ENCODE measurements at places on chromosomes 2 and 18. TPM values are rescaled to one million over a fixed set of nuclear protein-coding genes. Genes with fewer than 3 reads are reported as not detected.

DNA sequence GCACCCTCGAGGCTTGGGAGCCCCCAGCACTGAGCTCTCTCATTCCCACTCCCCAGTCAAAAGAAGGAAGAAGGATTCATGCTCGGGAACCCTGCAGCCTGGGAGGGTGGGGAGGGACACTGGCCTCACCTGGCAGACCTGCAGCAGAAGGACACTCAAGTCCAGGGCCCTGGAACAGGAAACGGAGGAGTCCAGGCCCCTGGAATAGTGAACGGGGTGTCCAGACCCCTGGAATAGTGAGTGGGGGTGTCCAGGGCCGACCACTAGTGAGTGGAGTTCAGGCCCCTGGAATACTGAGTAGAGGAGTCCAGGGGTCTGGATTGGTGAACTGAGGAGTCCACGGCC, 292.5 kb downstream of the NDUFA10 start:
- no peak for DNase-seq

DNA sequence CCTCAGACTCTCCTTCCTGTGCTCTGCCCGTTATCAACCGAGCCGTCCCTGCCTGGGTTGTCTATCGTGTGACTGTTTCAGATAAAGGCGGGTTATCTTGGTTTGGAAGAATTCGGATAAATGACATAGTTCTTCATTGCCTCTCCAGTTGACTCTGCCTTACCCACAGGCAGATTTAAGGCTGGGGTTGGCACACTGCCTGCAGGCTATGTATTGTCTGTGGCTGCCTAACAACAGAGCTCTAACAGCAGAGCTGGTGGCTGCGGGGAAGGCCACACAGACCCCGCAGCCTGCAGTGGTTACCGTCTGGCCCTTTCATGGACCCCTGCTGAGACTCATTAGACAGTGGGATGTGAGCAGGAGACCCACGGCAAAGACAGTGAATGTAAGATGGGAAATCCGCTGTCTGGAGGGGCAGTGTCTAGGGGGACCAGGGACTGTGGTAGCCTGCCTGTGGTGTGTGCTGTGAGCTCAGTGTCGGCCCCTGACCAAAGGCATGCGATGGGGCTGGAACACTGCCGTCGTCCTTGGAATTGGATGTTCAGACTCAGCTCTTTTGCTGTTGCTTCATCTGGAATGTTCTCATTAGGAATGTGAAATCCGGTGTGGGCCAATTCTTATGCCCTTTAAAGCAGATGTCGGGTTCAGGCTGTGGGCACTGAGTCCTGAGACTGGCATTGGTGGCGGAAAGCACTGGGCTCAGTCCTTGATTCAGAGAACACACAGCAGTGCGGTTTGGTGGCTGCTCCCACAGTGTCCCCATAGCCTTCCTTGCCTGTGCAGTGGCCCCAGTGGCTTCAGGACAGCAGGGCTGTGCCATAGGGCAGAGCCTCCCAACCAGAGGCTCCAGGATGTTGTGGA, 44.5 kb downstream of the SH3RF3 start:
- peak; percentile 46 for DNase-seq

GRCh38 chr2:157056200-157056676, 201.3 kb upstream of the GALNT5 start:
- DNase-seq: no peak

DNA sequence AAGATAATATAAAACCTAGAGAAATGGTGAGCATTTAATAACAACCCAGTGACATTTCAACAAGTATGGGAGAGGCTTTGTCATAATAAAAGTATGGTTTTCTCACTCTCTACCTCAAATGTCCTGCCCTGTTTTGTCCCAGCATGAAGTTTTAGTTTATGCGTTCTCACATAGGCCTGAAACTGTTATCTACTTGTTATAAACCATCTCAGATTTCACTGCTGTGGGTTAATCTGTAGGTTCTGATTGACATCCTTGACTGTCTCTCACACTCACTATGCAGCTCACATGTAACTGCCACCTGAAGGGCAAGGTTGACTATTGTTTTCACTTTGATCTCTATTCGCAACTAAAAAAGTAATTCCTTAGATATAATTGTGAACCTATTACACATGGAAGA, 44.9 kb downstream of the ZEB2 start:
- no peak for DNase-seq

REG3A gene
- total RNA-seq: not detected

GRCh38 chr2:2747797-2748301, 416.8 kb upstream of the MYT1L start:
- DNase-seq: no peak

- DNase-seq: peak; percentile 24
Measured at GRCh38 chr2:162333968-162334367, 10.0 kb upstream of the GCA start.

DNA sequence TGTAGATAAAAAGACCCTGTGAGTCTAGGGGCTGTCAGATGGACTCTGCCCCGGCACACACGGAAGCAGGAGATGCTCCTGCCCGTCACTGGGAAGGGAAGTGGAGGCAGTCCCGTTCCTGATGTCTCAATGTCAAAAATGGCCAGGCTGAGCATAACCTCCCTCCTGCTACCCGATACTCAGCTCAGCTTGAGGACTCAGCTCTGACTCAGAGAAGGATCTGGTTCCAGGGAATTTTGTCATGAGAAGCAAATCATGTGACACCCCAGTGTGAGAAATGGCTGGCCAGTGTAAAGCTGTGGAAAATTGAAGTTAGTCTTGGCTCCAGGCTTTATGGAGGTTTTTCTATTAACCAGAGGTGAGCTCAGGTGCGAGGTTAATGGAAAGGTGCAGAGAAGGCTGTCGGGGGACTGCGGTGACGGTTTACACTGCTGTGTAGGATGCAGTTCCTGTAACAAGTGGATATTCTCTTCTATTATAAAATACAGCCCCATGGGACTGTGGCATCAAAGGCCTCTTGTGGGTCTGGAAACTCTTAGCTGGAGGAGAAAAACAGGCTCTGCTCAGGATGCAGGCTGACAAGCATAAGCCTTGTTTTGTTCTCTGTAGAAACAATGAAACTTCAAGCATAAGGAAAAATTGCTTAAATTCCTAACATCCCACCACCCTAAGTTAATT, 24.7 kb upstream of the AGAP1 start:
- DNase-seq: peak; percentile 34

DNA sequence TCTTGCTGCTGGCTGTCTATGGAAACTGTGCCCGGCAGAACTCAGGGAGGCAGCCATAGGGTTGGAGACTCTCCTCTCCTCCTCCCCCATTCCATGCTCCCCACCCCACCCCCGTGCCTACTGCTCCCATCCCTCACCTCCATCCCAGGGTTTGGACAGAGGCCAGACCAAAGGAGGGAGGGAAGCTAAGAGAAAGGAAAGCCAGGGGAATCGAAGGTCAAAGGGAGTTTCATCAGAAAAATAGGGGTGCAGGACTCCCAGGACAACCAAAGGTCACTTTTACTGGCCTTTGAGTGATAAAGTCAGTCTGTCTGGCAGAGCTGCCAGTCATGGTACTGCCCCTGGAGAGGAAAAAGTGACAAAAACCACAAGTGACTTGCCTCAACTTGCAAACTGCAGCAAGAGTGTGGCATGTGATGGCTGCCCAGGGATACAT, 187.3 kb upstream of the CTAGE1 start:
- DNase-seq: no peak

GRCh38 chr2:38146275-38146906, 70.4 kb upstream of the CYP1B1 start:
- no peak for DNase-seq

PRKAG3 gene
- total RNA-seq: not detected

GRCh38 chr18:57749604-57749970, 53.5 kb downstream of the ATP8B1 start:
- no peak for DNase-seq

- DNase-seq: peak; percentile 43
Measured at GRCh38 chr2:222289278-222290160, 9.3 kb downstream of the PAX3 start.

- no peak for DNase-seq
Measured at GRCh38 chr2:60522462-60522861, 31.0 kb downstream of the BCL11A start.

- no peak for DNase-seq
Measured at GRCh38 chr18:58223717-58224424, 179.8 kb downstream of the NEDD4L start.

DNA sequence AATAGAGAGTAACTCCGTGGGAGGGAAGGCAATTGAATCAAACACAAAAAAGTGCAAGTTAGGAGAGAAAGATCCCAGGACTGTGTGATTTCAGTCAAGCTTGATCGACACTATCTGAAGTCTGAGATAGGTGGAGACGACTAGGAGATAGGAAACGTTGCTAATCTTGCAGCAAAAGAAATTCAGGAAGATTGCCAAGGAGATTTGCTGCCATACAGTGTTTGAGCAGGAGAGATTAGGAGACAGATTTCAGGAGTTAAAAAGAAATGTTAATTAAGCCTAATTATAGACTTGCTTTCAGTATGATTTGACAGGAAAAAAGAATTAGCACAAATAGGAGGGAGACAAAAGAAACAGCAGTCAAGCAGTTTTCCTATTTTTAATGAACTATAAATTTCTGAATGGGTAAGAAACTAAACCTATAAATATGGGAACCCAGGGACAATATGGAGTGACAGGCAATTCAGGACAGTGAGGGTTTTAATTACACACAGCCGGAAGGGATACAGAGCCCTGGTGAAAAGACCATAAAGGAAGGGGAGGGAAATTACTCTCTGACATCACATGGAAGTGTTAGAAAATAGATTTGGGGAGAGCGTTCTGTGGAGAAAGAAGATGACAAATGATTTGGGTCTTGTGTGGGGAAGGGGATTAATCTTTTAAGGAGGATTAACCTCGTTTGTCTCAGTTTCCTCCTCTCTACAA, 72.6 kb downstream of the SUCLG1 start:
- no peak for DNase-seq

DNA sequence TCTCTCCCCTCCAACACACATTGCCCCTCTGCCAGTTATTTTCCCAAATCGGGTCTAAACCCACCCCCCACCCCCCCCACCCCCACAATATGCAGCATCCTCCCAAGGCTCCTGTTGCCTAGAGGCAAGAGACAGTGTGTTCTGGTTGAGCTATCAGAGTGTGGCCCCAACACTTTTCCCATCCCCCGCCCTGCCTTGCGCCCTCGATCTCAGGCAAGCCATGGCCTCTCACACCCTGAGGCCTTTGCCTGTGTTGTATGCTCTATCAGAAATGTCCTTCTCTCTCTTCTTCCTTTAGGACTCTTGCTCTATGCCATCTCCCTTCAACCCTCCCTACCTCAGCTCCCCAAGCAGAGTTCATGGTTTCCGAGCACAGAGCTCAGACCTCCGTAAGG, 9.5 kb upstream of the GRHL1 start:
- peak; percentile 38 for DNase-seq

- DNase-seq: no peak
Measured at GRCh38 chr2:36485521-36485920, 112.4 kb downstream of the FEZ2 start.

DNA sequence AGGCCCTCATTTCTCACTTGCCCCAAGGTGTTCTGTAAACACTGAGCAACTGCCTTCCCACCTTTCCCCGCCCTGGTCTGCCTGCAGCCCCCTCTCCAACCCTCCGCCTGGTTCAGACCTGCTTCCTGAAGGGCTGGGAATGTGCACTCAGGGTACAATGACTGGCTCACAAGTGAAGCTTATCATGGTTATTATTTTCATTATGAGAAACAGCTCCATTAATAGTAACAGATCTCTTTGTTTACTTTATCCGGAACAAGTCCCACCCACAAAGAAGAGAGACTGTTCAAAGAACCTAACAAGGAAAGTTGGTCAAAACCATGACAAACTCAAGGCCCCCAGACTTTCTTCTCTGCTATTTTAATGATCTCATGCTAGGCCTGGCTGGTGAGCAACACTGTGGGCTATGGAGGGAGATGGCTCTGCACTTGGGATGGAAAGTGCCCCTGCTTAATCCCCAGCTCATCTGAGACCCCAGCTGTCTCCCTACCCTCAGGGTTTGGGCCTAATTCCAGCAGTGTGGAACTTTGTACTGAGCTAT, 36.7 kb downstream of the ARHGAP25 start:
- no peak for DNase-seq

DNA sequence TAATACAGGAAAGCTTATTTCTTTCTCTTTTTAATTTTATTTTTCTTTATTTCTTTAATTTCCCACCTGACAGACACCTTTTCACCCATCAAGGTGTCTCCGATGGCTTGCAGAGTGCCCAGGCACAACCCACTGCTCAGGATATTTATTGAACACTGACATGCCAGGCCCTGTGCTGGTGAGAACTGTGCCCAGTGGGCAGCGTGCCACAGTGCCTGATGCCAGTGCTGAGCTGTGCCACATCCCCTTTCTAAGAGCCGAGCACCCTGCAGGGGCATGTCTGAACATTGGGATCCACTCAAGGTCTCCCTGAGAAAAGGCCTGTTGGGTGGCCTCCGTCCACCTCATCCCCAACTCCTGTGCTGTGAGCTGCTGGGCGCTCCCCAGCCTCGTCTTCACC, 158.6 kb upstream of the RAB6C start:
- no peak for DNase-seq

DOK6 gene
- total RNA-seq: 2.5 TPM

DNA sequence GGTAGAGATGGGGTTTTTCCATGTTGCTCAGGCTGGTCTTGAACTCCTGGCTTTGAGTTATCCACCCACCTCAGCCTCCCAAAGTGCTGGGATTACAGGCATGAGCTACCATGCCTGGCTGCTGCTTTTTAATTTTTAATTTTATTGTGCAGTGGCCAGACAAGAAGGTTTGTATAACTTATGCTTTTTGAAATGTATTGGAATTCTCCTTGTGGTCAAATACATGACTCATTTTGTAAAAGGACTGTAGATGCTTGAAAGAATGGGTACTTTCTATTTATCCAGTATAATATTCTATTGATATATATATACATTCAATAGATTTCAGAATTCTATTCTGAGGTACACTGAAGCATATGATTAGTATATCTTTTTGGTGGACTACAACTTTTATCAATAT, 82.6 kb upstream of the ST3GAL5 start:
- DNase-seq: no peak

DNA sequence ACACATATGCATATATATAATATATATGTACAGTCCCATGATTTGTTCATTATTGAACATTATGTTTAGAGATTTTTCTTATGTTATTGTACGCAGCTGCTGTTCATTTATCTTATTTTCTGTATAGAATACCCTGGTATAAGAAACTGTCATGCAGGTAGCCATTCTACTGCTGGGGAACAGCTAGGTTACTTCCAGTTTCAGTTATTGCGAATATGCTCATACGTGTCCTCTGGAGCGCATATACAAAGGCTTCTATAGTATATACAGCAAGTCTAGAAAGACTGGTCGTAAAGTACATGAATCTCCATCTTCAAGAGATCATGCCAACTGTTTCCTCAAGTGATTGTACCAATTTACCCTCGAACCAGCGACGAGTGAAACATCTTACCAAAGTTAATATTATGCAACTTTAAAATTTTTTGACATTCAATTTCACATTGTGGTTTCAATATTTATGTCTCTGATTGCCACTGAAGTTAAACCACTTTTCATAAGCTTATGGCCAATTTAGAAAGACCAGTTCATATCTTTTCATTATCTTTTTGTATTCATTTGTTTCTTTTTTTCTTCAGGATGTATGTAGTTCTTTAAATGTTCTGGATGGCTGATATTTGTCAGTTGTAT, 53.5 kb downstream of the RDH14 start:
- no peak for DNase-seq

HRH4 gene
- total RNA-seq: not detected
